ENCODE measurements at places on chromosomes 2 and 18.
A peak's percentile ranks its signal among the peaks of the same experiment; 100 is the strongest.

DNA sequence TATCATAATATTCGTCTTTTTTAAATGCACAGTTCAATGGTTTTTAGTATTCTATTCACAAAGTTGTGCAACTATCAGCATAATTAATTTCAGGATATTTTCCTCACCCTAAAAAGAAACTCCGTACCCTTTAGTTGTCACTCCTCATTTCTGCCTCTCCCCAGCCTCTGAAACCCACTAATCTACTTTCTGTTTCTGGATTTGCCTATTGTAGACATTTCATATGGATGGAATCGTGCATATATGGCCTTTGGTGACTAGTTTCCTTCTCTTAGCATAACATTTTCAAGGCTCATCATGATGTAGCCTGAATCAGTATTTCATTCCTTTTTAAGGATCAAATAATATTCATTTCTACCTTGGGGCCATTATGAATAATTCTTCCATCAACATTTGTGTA lies 18.5 kb downstream of the NEURL3 start:
- DNase-seq, result no peak

DNA sequence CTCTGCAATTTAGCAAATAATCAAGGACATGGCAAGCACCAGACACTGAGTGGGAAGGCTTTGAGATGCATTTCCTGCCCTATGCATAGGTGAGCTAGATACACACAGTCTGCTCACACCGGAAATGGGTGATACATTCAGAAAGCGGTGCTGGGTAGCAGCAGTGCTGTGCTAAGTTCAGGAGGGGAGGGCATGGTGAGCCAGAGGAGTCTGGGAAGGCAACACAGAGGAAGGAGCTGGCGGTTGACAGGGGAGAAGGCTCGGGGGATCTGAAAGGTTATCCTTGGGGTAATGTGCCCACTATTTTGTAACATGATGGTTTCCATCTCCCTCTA lies 57.4 kb upstream of the EPAS1 start:
- DNase-seq, result peak; percentile 43

DNA sequence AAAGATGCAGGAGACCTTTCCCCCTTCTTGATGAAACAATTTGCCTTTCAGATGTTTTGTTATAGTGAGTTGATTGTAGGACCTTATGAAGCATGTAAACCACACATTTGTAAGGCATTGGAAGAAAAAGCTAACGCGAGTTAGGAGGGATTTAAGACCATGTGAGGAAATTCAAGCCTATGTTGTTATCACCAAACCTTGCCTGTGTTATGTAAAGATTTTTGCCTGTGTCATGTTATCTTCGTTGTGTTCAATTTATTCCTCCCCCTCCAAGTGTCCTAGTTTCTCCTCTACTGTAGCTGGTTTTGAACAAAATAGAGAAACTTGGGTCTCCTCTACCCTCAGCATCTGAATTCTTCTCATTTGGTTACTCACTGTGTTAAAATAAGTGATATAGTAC lies 173.0 kb downstream of the NEDD4L start:
- DNase-seq, result no peak

DNA sequence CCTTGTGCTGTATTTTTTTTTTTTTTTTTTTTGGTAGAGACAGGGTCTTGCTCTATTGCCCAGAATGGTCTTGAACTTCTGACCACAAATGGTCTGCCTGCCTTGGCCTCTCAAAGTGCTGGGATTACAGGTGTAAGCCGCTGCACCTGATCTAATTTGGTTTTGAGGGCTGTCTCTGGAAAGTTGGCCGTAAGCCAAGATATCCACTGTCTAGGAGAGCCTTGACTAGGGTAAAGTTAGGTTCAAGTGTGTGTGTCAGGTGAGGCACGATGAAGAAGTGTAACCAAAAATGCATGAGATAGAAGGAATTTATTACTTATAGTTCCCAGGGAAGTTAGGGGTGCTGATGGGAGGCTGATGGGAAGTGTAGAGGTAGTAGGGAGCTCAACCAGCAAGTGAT lies 46.7 kb downstream of the INO80C start:
- no peak for DNase-seq

GRCh38 chr2:40421631-40422297 lies 30.1 kb downstream of the SLC8A1 start:
- no peak for DNase-seq
